ENCODE measurements at places on chromosomes 12 and 14.

GRCh38 chr12:116142936-116143898 is 134.3 kb downstream of the MED13L start:
- peak; percentile 93 for DNase-seq

DNA sequence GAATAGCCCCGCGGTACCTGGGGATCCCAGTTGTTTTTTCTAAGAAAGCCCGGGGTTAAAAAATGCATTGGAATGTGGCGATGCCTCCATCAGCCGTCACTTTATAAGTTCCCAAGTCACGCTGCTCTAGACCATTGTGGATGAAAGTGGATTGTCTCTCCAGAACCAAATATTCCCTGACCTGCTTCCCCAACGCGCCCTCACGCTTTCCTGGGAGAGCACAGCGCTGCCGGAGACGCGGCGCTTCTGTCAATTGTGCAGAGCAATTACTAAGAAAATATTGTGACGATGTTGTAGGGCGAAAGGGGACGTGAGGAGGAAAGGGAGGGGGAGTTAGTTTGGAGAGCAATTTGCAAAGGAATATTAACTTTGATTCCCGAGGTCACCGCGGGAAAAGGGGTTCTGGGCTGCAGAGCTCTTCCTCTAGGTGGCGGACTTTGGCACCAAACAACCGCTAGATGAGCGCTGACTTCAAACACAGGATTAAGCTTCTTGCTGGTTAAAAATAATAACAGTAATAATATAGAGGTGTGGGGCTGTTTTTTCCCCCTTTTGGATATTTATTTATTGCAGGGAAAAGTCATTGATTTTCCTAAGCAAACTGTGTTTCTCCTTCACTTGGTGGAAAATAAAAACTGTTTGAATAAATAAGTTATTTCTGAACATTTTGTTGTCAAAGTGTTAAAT is 9.6 kb upstream of the FOXG1 start:
- DNase-seq = peak; percentile 25

- DNase-seq = no peak
These were observed 17.2 kb downstream of the FAM186B start for GRCh38 chr12:49588281-49588680.

DNA sequence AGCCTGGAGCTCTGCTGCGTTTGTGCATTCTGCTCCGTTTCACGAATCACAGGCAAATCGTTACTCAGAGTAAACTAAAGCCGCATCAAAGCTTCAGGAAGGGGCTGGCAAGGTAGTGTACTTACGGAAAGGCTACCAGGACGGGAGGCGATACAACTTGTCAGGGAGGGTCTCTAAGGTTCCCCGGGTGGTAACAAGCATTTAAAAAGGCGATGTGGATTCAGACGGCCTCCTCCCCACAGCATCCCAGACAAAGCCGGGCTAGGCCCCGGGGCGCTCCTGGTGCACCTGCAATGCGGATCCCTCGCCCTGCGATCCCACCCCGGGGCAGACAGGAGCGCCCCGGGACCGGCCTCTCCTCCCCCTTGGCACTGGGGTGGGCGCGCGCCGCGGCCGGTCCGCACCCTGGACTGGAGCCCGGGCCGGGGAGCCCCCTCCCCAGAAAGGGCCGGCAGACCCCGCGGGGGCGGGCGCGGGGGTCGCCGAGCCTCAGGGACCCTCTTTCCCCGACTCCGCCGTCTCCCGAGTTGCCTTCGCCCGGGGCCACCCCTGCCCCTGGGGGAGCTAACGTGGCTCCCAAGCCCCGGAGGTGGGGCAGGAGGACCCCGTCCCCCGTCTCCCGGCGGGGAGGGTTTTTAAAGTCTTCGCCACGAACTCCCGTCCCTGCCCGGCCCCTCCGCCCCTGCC is 718 bp downstream of the CCDC92 start:
- DNase-seq = peak; percentile 51

- DNase-seq = peak; percentile 14
These were observed 562 bp downstream of the EAPP start for GRCh38 chr14:34538871-34539406.

DNA sequence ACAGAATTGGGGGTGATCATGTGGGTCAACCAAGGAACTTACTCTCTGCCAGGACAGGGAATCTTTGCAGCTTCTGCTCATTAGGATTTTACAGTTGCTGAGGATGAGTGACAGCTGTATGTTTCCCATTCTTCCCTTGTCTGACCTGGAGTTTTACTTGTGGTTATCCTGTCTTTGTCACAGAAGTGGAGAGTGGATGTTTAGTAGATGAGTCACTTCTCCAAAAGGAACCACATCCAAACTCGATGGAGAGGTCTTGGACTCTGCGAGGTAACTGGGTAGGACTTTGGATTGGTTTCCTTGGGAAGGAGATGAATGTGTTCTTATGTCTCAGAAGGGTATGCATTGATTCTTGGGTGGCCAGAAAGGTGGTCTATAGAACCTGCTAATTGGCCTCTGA is 53.8 kb upstream of the USP44 start:
- DNase-seq = peak; percentile 93

DNA sequence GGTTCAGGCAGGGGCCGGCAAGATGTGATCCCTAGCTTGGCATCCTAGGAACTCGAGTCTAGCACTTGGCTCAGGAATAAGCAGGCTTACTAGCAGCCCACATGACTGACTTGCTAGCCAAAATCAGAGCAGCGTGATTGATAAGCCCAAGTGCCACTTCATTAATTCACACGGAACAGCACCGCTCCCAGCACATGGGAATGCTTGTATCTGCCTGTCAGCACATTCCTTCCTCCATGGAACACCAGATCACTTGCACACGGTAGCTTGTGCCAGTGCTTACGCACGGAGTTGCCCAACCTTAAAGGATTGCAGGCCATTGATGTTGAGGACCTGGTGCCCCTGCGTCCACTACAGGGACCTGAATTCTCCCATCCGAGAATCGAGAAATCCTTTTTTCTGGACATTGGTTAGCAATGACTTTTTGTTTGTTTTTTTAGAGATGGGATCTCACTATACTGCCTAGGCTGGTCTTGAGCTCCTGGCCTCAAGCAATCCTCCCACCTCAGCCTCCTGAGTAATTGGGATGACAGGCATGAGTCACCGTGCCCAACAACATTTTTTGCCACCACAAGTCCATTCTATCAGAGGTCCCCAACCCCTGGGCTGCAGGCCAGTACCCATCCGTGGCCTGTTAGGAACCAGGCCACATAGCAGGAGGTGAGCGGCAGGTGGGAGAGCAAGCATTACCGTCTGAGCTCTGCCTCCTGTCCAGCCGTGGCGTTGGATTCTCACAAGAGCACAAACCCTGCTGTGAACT is 30.6 kb upstream of the TSPAN9 start:
- DNase-seq = peak; percentile 79

DNA sequence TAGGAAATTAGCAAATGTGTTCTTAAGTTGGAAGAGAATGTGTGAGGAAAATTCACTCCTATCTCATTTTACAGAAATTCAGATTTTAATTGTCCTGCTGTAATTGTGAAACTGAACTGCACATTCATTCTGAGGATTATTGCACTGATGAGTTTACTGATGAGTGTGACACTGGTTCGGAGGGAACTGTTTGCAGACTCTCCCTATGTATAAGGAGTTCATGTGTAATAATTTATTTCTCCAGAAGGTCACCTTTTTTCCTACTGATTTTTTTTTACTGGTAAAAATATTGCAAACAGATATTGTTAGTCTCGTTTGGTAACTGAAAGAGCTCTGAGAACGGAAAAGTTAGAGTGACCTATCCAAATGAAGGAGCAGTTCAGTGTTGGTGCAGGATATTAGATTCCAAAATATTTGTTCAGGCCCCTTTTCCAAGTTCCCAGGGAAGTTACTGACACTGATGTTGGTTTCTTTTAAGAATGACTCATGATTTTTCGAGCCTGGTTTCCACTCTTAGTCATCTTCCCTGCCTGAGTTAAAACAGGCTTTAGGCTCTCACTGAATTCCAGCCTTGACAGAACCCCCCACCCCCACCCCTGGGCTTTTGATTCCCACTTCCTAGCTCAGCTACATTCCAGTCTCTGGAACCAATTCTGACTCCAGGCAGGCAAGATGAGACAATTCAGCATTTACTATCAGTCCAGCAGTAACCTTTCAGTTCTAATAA is 18.4 kb downstream of the ANO6 start:
- DNase-seq = peak; percentile 98

GRCh38 chr12:22313286-22313962 is 21.1 kb downstream of the ST8SIA1 start:
- no peak for DNase-seq

DNA sequence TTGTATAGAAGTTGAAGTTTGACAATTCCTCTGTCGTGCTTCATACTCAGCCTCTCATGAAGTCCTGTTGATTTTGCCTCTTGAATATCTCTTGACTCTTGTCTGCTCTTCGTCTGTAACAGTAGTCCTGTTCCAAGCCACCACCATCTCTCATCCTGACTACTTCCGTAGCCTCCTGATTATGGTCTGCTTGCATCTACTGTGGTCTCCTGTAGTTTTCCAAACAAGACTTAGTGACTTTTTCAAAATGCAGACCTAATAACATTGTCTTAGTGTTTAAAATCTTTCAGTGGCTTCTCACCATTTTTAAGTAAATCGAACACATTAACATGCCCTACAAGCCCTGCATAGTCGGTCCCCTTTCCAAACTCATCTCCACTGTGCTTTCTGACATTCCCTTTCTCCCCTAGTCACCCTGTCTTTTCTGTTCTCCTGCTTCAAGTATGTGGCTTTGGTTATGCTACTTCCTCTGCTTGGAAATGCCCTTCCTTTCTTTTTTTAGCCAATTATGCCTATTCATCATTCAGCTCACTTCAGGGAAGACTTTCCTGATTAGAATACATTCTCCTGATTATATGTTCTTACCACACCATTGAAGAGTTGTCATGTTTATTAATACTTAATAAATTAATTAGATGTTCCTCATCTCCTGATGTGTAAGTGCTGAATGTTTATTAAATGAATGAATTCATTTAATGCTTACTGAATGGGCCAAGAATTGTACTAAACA is 2.0 kb downstream of the SCYL2 start:
- peak; percentile 8 for DNase-seq

DNA sequence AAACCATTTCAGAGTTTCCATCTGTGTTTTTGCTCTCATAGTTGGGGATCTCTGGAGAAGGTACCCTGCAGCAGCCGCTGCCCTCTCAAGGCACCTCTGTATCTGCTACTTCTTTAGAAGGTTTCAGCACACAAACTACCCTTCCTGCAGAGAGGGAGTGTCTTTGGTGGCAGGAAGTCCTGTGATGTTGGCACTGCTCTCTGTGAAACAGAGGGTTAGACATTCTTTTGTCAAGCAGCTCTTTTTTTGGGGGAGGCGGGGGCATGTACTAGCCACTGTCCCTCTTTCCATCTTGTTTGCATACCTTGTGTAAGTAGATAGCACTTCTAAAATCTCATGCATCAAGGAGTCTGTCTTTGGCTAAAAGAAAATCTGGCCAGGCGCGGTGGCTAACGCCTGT is 352.6 kb downstream of the BMP4 start:
- no peak for DNase-seq

DNA sequence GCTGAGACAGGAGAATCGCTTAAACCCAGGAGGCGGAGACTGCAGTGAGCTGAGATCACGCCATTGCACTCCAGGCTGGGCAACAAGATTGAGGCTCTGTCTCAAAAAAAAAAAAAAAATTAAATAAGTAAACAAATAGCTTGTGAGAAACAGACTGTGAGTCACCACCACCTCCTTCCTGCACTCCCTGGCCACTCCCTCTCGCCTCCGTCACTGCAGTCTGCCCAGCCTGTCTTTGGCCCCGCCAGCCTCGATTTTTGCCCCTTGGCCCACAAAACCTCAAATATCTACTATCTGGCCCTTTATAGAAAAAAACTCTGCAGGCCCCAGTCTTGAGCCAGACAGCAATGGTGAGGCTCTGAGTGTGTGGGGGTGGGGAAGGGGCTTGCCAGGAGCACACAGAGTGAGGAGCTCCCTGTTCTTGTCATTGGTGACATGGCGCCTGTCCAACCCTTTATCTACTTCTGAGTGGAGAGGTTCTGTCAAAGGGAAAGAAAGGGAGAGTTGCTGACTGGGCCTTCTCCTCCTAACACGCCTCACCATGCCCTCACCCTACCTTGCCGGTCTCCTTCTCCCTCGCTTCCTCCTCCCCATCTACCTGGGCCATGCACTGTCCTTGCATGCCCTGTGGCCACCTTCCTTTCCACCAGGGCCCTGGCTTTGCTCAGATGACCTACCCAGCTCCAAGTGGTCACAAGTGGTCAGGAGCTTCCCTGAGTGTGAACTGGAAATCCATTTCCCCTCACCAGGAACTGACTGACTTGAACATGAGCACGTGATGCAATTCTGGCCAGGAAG is 22.1 kb downstream of the LGMN start:
- peak; percentile 93 for DNase-seq

- no peak for DNase-seq
These were observed 19.2 kb downstream of the DCAF4 start for GRCh38 chr14:72945356-72946027.

GRCh38 chr14:89217891-89218290 is 199.1 kb downstream of the FOXN3 start:
- DNase-seq = no peak

GRCh38 chr12:105406497-105406896 is 76.0 kb downstream of the C12orf75 start:
- DNase-seq = no peak

GRCh38 chr12:74945771-74946198 is 263.9 kb downstream of the KCNC2 start:
- DNase-seq = peak; percentile 93

DNA sequence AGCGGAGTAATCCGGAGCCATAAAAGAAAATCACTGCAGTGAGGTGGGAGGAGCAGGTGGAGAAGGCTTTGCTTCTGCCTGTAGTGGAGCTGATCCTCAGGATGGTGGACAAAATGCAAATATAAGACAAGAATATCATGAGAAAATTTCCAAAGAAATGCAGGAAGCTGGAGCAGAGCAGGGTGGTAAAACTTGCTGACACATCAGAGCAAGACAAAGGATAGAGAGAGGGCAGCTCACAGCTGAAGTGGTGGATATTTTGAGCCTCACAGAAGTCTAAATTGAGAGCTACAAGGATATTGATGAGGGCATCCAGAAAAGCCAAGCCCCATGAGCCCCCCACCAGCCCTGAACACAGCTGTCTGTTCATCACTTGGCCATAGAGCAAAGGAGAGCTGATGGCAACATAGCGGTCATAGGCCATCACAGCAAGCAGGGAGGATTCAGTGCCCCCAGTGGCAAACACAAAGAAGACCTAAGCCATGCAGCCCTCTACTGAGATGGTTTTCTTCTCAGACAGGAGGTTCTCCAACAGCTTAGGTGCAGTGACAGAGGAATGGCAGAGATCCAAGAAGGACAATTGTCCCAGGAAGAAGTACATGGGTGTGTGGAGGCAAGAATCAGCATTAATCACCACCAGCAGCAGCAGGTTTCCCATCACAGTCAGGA is 30.0 kb upstream of the ANP32D start:
- DNase-seq = no peak

GRCh38 chr12:54394281-54394719 is 9.8 kb upstream of the ZNF385A start:
- DNase-seq = peak; percentile 28

GRCh38 chr14:36313898-36314297 is 6.5 kb downstream of the MBIP start:
- DNase-seq = no peak

GRCh38 chr12:102419094-102419764 is 61.1 kb downstream of the IGF1 start:
- DNase-seq = no peak
